ENCODE measurements at places on chromosomes 7 and 10.

DNA sequence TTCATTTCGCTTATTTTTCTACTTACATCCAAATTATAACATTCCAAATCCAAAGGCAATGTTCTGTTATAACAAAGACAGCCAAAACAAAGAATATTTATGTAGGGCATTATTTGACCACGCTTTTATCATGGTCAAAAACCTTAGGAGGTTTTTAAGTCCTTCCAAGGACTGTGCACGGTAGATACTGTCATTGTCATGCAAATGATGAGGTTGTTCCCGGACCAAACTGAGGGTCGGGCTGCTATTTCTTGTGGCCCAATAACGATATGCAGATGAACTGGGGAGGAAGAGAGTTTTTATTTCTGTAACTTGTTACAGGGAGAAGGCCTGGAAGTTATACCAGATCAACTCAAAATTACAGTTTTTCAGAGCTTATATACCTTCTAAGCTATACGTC, 56.6 kb upstream of the STEAP4 start:
- no peak for DNase-seq

DNA sequence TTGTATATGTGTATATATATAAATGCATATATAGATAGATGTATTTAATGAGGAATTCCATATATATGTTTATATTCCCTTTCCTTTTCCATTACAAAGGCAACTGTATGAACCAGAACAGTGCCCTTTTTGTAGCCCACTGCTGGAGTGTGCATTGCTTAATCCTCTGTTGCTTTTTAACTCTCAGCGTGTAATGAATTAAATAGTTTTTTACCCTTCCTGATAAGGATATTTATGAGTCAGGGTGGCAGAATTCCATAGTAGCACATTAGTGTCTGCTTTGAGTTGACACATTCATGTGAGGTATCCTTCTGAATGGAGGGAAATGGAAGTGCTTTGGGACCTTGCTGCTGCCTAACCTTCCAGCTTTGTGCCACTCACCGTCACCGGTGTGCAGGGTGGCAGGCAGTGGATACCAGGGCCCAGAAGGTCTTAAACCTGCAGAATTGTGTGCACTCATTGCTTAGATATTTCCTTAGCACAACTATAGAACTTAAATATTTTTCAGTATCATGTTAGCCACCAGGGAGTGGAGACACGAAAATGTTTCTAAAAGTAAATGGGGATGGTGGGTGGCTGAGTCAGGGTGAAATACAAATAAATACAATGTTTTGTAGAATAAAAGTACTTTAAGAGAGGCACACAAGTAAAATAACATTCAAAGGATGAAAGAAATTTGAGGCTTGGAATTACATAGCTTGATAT, 117.9 kb downstream of the SND1 start:
- no peak for DNase-seq

DNA sequence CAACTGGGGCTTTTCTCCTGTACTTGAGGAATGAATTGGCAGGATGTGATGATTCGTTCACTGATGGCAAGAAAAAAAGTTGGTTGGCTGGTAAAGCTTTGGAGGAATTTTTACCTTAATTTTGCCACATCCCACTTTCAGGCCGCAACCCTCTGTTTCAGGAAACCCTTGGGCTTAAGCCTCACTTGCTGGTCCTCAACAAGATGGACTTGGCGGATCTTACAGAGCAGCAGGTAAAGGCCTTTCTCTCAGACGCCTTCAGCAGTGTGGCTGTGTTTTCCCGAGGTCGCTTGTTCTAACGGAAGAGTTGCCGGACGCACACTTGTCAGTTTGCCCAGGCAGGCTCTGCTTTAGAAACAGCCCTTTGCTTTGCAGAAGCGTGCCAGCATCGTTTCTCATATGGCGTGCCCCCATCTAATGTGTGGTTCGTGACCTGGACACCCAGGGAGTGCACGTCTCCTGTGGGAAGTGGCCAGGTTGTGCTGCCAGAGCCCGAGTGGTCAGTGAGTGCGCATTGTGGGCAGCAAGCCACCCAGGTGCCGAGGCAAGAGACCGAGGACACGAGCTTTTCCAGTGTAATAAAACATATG, 2.2 kb downstream of the MTG1 start:
- no peak for DNase-seq

DNA sequence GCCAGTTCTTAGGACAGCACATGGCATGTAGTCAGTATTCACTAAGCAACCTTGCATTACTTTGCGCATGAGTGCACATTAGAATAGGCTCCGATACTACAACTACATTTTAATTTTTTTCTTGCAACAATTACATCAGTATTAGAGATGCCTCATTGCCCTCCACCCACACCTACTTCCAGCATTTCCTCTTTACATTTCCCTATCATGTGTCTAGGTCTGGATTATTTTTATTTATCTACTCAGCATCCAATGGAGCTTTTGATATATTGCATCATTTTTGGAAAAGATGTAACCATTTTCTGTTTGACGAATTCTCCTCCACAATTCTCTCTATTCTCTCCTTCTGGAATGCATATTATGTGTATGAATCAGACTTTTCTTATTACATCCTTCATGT, 258.2 kb upstream of the GLI3 start:
- no peak for DNase-seq

- DNase-seq, result no peak
Observed at GRCh38 chr10:71622154-71622526, 97.4 kb downstream of the C10orf105 start.

DNA sequence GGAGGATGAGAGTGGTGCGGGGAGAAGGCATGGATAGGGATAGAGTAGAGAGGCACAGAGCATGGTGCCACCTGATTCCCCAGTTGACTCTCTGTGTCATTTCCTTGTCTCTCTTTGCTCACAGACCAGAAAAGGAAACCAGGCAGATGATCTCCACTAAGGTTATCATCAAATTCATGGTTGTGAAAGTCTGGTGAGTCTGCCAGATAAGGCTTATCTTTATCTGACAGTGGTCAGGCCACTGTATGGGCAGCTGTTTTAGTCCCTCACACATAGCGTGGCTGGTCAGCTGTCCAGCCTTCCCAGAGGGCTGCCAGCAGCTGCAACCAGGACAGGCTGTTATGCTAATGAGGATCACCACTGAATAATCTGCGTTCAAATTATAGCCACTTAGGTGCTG, 99.0 kb downstream of the ADRA2A start:
- no peak for DNase-seq

GRCh38 chr10:61890881-61891409, 10.6 kb upstream of the ARID5B start:
- no peak for DNase-seq

All from amniotic stem cell (primary cell).